ENCODE measurements at places on chromosomes 3 and 15.

GRCh38 chr15:29557171-29557570 is 265.1 kb downstream of the TJP1 start:
- no peak for DNase-seq

- DNase-seq: no peak
Observed at GRCh38 chr15:81532001-81532400, 158.0 kb upstream of the TMC3 start.

DNA sequence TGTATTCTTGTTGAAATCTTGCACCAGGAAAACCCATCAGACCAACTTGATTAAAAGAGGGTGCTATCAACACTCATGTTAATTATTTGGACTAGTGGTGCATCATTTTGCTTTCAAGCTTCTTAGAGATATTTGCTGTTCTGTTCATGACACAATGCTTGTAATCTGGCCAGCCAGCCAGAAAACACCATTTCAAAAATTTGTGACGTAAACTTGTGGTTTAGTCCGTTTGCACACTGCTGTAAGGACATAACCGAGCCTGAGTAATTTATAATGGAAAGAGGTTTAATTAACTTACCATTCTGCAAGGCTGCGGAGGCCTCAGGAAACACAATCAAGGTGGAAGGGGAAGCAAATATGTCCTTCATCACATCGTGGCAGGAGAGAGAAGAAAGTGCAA is 374.3 kb upstream of the TGFBR2 start:
- DNase-seq: no peak

- DNase-seq: no peak
Observed at GRCh38 chr15:76153241-76154197, 93.7 kb downstream of the TMEM266 start.

DNA sequence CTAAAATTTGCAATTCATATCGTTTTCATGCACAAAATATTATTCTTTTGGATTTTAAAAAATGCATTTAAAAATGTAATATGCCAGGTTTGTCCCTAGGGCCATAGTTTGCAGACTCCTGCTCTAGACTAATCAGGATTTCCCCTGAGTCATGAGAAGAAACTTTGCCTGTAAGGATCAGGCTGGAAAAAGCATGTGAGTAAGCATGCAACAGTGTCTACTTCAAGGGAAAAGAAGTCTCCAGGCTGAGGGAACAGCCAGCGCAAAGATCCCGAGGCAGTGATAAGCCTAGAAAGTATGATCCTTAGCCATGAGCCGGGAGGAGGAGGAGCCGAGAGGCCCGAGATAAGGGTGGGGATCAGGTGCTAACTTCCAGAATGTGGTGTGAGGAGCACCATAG is 382.8 kb upstream of the CFAP20DC start:
- DNase-seq: no peak

GRCh38 chr15:70605606-70606410 is 157.6 kb downstream of the UACA start:
- no peak for DNase-seq

- DNase-seq: no peak
Observed at GRCh38 chr3:194760494-194761137, 74.9 kb downstream of the FAM43A start.

DNA sequence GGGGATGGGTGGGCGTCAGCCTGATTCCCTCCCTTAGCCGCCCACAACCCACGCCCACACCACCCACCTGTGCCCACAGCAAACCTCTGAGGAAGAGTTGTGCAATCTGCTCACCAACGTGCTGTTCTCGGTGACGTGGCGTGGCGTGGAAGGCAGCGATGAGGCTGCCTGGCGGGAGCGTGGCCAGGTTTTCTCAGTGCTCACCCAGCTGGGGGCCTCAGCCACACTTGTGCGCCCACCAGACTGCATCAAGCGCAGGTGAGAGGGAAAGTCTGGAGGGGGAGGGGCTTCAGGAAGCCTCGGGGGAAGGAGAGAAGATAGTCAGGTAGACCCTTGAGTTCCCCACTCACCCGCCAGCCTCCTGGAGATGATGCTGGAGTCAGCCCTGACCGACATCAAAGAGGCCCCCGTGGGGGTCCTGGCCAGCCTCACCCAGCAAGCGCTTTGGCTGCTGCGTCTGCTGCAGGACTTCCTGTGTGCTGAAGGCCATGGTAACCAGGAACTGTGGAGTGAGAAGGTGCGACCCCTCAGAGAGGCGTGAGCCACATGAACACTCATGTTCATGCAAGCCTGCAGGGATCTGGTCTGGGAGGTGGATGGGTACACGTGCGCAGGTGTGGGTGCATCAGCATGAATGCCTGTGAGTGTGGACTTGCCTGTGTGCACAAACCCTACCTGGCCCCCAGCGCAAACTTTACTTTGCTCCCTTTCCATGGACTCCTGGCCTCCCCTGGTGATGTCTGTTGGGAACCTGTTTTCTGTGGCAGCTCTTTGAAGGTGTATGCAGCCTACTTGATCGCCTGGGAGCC is 21.7 kb downstream of the NBEAL2 start:
- DNase-seq: no peak

DNA sequence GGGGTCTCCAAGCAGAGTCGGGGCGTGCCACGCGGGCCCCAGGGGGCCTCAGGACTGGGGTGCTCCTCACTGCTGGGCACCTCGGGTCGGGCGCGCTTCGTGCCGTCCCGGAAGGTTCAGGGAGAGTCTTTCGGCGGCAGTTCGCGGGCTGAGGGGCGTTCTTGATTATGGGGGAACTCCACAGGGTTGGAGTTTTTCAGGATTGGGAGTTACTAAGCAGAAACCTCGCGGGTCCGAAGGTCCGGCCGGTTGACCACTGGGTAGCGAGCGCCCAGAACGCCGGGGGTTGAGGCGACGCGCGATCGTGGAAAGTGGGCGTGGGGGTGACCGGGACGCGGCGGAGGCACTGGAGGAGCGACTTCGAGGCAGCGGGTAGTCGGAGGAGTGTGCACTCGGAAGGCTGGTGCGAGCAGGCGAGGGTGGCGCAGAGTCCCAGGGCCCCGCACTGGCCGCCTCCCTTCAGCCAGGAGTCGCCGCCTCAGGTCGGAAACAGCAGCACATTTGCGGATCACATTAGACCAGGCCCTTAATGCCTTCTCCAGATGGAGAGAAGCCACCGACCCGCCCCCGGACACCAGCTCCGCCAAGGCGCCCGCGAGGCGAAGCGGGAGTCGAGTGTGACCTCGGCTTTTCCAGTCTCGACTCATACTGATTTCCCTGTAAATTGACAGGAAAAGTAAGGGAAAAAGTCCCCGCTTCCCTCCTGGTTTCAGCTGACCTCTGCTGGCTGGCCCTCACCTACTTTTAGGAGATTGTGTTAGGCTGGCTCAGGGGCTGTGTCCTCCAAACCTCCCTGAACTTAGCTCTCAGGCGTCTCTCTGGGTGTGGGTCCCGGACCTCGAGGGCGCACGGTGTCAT is 685 bp downstream of the ADAMTSL3 start:
- DNase-seq: no peak

GRCh38 chr3:157444797-157445184 is 8.1 kb downstream of the PTX3 start:
- no peak for DNase-seq

DNA sequence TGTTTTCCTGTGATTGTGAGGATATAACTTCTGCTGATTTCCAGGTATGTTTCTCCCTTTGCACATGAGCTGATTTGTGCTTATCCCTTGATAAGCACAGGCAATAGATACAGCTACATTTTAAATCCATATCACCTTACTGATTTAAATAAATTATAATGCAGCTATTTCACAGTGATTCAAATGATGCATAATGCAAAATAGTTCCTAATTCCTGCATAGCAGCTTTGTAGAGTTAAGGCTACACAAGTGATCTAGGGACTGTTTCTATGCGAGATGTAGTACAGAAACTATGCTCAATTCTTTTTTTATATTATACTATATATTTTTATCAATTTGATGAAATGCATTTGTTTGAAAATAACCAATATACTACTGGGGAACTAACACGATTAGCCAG is 334.2 kb downstream of the LRTM1 start:
- no peak for DNase-seq

GRCh38 chr3:188060840-188061544 is 93.0 kb upstream of the LPP start:
- DNase-seq: peak; percentile 31

DNA sequence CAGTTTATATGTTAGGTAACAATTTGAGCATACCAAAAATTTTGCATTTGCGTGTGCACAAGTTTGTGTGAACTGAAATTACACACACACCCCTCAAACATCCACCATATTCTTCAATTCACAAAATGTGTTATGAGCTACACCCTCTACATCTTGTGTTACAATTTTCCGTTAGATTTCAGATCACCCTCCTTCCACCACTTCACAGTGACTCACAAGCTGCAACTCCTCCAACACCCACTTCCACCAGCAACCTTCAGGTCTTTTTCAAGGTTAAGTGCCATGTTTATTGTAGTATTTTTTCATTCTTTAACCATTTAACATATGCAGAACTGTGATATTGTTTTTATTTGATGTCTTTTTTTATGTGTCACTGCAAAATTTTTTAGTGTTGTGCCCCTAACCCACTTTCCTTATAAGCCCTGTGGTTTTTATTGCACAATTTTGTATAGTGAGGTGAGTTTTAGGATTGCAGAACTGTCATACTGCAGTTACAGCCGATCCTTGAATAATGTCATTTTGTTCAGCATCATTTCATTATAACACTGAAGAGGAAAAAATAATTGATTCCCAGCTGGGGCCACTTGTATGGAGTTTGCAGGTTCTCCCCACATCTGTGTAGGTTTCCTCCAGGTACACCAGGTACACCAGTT is 148.9 kb downstream of the PLCL2 start:
- no peak for DNase-seq

GRCh38 chr3:48400824-48401433 is 28.9 kb downstream of the FBXW12 start:
- DNase-seq: peak; percentile 50

DNA sequence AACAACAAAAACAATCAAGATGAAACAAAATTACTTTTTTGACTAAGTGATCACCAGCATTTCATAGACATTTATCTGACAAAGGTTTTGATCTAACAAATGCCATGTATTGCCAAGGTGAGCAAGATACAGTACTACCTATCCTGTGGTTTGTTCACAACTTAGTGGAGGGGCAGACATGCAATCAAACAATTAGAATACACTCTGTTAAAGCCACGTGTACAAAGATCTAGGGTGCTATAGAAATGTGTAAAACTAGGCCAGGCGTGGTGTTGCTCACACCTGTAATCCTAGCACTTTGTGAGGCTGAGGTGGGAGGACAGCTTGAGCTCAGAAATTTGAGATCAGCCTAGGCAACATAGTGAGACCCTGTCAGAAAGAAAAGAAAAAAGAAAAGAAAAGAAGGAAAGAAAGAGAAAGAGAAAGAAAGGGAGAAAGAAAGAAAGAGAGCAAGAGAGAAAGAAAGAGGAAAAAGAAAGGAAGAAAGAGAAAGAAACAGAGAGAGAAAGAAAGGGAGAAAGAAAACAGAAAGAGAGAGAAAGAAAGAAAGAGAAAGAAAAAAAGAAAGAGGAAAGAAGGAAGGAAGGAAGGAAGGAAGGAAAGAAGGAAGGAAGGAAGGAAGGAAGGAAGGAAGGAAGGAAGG is 1.4 kb upstream of the TRIM69 start:
- DNase-seq: no peak

DNA sequence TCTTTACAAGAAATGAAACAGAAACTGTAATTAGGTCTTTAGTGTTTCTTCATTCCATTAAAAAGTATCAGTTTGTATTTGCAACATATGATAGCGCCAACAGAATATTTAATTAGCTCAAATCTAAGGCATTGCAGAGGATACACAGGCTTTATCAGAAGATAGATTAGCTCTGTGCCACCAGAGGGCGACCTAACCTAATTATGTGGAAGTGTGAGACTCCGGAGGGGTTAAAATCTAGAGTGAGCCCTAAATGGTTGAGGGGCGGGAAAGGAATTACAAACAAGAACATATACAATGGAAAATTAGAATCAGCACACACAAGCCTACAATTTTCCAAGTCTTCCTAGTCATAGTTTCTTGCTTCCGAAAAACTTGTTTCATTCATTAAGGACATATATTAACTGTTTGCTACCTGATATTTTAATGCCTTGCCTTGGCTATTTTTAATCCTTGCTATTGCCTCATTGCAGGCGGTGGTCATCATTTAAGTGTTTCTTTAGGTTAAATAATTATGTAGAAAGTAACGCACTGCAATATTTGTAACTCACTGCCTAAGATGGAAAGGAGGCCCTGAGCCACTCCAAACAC is 18.0 kb upstream of the RYR3 start:
- DNase-seq: no peak
